NCI-H446 treated with DMSO at 0.1 percent for 48 hours (cell line): ENCODE measurements at places on chromosomes 16 and 17.

GRCh38 chr17:80874866-80875445 lies 116.7 kb upstream of the CHMP6 start:
- no peak for DNase-seq

GRCh38 chr17:5565808-5566207 lies 18.5 kb downstream of the NLRP1 start:
- DNase-seq = no peak

DNA sequence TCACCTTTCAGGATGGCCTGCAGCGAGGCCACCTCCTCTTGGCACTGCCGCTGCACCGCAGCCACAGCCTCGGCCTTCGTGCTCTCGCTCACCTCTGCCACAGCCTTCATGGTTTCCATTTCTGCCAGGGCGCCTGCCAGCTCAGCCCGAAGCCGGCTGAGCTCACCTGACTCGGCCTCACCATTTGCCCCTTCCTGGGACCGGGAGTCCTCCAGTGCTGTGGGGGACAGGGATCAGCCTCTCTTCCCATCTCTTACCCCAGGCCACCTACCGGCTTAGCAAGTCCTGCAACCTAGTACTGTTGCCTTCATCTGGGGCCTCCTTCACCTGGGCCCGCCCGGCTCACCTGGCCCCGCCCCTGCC lies 658 bp downstream of the RABEP2 start:
- no peak for DNase-seq

- no peak for DNase-seq
These were observed 6.9 kb downstream of the KAT7 start for GRCh38 chr17:49795372-49795771.

DNA sequence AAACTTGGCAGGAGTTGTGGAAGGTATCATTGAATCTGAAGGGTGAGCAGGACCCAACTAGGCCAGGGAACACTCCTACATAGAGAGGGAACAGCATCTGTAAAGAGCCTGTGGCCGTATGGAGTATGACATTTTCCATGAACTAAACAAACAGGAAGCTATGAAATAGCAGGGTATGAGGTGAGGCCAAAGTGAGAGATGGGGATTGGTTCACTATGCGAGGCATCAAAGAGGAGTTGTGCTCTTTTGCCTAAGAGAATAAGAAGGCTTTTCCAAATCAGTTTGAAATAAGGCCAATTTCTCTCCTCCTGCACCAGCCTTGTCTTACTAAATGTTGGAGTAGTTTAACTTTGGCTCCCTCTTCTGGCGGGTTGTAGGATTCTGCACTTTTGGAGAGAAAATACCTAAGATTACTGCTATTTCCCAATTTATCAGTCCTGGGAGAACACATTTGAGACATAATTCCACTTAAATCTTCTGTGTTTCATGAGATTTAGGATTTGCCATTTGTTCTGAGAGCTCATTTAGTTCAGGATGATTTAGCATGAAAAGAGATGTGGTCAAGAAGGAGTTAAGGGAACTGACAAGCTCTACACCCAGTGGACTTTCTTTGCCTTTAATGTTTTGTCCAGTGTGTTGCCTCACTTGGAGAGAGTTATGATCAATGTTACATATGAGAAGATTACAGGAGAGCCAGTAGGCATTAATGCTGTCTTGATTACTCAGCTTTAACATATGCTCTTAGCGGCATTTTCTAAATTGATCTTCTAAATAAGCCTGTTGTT lies 55.4 kb downstream of the TNRC6C start:
- peak; percentile 45 for DNase-seq

DNA sequence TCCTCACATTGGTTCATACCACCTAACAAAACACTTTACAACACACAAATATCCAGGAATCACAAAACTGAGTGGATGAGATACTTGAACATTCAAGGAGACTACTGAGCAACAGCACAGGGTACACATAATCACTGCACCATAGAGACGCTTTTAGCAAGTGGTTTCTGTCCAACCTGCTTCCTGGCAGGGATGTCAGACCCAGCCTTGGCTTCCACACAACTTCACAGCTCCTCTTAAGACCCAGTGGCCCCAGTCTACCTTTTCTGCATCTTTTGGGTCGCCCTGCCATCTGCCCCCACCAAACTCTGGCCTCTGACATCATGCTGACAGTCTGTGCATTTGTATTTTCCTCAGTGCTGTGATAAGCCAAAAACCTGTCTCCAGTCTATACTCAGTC lies 5.9 kb upstream of the CORO6 start:
- DNase-seq = no peak

DNA sequence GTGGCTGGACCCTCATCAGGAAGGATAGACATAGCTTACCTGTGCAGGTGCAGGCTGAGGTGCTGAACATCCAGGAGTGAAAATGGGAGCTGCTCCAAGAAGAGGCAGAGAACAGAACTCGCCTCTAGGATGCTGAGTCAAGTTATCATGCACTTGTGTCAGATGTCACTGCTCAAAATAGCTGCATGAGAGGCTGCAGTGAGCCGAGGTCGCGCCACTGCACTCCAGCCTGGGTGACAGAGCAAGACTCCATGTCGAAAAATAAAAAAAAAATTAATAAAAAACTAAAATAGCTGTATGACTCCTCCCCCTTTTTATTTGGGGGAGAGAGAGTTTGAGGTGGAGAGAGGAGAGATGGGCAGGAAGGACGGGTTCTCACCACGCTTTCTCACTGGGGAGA lies 148.8 kb downstream of the FOXL1 start:
- no peak for DNase-seq

DNA sequence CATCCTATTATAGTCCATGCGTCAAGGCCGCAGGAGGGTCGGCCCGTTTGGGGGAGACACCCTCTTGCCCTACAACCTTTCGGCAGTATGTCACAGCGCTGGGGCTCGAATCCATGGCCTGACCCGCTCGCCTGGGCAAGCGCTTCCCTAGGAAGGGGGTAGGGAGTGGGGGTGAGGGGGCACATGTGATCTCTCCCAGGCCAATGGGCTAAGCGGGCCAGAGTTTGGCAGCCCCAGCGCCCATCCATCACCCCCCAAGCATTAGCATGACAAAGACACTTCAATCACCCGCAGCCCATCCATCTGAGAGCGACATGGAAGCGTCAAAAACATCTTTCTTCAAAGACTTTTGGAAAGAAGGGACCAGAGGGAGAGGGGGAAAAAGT lies at the start of gene HOXB1:
Gene HOXB1 (minus strand): TSS at position 125 of the 386 bp plus-strand sequence. CDS start 107 bp downstream, at position 18.
- no peak for DNase-seq

- no peak for DNase-seq
These were observed 755 bp downstream of the PIEZO1 start for GRCh38 chr16:88784074-88784855.

GRCh38 chr17:31857920-31858641 lies 963 bp downstream of the COPRS start:
- no peak for DNase-seq

- DNase-seq = no peak
These were observed 35.0 kb downstream of the GPT2 start for GRCh38 chr16:46918905-46919792.

DNA sequence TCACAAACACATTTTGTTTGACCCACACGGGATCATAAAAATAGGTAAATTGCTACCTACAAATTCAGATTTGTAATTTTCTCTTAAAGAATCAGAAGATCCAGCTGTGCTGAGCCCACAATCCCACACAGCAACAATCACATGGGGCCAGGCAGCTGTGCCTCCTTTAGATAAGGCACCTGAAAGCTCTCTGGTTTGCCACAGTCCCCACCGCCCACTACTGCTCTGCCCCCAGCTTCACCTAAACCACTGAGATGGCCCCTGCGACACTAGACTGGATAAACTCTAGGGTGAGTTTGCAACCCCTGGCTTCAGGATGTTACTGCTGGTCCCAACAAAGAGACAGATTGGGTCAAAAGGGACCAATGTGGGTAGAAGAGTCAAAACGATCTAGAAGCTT lies 96.8 kb downstream of the GSG1L start:
- no peak for DNase-seq

GRCh38 chr17:39706921-39707337 lies 7.1 kb downstream of the ERBB2 start:
- DNase-seq = no peak
